GM20000 (cell line): ENCODE measurements at places on chromosomes 7 and 10.

GRCh38 chr10:63253040-63253439 lies 119.9 kb downstream of the NRBF2 start:
- no peak for DNase-seq

- DNase-seq: no peak
These were observed 367.3 kb upstream of the PCDH15 start for GRCh38 chr10:55168343-55168742.

GRCh38 chr7:36208426-36208825 lies 55.4 kb downstream of the EEPD1 start:
- DNase-seq: no peak

DNA sequence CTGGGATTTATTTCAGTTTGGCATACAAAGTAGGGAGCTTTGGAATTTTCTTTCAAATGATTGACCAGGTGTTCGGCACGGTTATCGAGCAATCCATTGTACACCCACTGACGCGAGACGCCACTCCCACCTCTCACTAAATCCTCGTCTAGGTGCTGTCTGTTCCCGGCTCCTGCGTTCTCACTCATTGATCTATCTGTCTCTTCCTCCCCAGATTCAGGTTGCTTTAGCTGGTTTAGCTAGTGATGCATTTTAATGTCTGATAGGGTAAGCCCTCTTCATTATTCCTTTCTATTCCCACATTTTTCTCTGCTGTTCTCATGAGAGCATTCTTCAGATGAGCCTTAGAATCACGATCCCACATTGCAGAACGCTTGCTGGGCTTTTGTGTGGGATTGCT lies 91.7 kb downstream of the ELFN1 start:
- no peak for DNase-seq

- no peak for DNase-seq
These were observed 59.5 kb downstream of the LRRC18 start for GRCh38 chr10:48880016-48880705.

GRCh38 chr10:92891885-92892690 lies 43.8 kb downstream of the EXOC6 start:
- DNase-seq: no peak

DNA sequence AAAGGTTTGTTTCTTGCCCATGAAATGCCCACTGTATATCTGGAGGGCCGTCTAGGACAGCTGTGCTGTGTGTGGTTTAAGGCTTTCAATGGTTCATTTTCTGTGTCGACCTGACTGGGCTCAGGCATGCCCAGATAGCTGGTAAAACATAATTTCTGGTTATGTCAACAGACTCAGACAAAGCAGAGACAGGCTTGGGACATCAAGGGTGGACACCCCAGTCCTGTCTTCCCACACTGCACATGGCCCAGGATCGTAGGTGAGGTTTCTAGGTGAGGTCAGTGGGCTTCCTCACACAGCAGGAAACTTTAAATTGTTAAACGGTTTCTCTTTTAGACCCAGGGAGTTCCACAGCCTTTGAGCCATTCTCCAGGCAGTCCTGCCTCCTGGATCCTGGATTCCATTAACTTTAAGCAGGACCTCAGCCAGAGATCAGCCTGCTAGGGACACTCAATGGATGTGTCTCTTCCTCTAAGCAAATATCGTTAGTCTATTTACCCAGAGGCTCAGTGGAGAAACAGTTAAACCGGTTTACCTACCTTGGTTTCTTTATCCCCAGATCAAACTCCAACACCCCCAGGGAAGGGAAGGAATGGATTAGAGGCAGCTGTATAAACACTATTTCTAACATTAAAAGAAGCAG lies 66.4 kb downstream of the ST8SIA6 start:
- no peak for DNase-seq
